ENCODE measurements at places on chromosomes 12 and 14.

DNA sequence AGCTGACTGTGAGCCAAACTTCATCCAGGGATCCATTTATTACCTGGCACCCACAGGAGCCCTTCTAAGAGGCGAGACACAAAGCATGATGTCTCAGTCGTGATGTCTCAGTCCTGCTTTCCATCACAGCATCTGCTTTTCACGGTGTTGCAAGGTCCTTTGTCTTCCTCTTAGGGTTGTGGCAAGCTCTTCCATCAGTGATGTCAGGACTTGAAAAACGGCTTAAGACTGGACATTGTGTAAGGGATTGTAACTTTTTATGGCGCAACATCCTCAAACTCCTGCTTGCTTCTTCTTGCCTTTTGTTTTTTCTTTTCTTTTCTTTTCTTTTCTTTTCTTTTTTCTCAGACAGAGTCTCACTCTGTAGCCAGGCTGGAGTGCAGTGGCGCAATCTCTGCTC is 586.5 kb upstream of the TMEM132C start:
- peak; percentile 26 for DNase-seq

- no peak for DNase-seq
Measured at GRCh38 chr14:99181241-99181640, 90.8 kb downstream of the BCL11B start.

DNA sequence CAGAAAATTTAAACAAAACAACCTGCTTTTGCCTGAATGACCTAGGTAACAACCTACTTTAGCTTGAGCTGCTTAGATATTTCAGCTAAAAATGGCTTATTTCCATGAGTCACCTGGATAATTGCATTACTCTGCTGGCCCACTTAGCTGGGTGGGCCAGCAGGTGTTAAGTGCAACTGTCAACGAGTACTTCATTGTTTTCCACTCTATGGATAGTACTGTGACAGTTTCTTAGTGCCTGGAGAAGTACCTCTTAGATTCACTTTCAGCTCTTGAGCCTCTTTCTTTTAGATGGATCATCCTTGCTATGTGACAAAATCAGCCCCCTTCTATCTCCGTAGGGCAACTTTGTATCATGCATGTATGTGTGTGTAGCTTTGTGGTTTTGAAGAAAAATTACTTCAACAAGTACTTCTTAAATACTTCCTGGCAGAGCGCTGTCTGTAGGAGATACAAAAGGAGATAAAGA is 368.2 kb upstream of the ATP2B1 start:
- DNase-seq = no peak

GRCh38 chr14:77923131-77923936 is 123.4 kb downstream of the ADCK1 start:
- DNase-seq = no peak

- DNase-seq = no peak
Measured at GRCh38 chr14:22265319-22266141, 323.5 kb downstream of the DAD1 start.

GRCh38 chr14:64806202-64806861 is 73.4 kb downstream of the SPTB start:
- no peak for DNase-seq

DNA sequence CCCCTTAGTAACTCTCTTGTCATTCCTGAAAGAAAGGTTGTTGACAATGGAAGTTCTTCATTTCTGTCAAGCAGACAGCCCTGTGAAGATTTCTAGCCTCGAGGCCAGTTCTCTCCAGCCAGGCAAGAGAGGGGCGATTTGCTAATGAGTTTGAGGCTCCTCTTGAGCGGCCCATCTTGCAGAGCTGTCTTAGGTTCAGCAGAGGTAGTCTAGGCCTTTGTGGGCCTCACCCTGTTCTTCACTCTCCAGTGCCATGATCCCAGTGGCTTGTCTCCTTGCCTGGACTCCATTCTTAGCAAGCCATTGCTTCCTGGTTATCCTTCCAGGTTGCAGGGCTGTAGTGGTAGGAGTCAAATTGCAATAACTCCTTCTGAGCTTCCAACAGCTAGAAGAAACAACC is 9.7 kb downstream of the TPH2 start:
- no peak for DNase-seq

DNA sequence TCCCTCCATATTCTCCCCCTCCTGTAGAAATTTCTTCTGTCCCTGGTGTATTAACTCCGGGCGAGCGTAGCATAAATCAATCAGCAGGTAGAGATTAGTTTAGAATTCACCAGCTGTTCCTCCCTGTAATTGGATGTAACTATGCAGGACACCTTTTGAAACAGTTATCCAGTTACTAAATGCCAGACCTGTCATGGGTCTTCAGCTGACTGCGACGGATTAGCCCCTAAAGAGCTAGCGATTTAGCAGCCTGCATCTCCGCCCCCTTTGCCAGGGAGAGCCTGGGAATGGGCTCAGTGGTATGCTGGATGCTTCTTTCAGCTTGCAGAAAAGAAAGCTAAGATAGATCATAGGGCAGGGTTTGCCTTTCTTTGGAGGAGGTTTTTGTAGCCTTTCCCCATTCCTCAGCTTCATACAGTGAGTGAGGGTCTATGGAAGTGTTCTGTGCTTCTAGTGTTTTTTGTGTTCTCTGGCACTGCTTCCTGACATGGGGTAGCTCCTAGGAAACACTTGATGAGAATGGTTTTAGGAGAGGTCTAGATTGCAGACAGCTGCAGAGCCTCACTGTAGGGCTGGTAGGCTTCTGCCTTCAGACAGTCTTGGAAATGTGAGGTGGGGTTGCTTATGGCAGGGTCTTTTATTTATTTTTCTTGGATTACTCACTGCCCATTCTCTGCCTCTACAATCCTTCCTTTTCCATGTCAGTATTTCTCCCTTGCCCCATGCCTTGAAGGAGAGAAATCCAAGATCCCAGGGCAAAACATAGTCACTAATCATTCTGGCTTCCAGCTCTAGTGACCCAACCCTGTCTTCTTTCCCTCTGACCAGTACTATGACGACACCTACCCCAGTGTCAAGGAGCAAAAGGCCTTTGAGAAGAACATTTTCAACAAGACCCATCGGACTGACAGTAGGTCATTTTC is 16.7 kb downstream of the COPZ1 start:
- no peak for DNase-seq

GRCh38 chr14:91985008-91985407 is 37.5 kb upstream of the FBLN5 start:
- DNase-seq = no peak

GRCh38 chr12:62335796-62336195 is 75.6 kb downstream of the USP15 start:
- no peak for DNase-seq

DNA sequence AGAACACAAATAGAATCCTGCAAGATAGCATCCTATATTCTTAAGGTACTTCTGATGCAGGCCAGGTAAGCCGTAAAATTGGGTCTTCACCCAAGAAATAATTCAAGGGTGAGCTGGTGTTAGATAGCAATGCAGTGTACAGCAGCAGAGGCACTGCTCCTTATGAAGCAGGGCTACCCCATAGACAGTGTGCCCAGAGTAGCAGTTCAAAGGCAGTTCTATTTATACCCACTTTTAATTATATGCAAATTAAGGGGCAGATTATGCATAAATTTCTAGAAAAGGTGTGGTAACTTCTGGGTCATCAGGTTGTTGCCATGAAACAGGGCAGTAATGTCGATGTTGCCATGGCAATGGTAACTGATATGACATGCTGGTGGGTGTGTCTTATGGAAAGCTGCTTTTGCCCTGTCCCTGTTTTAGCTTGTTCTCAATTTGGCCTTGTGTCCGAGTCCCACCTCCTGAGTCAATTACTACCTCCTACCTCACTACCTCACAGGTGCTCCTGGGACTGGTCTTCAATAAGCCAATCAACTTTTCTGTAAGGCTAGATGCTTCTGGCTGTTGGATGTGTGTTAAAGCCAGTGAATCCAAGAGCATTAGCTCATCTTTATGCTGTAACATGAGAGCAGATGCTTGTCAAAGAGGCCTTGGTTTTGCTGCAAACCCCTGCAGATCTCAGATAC is 61.0 kb downstream of the PPM1A start:
- DNase-seq = no peak

DNA sequence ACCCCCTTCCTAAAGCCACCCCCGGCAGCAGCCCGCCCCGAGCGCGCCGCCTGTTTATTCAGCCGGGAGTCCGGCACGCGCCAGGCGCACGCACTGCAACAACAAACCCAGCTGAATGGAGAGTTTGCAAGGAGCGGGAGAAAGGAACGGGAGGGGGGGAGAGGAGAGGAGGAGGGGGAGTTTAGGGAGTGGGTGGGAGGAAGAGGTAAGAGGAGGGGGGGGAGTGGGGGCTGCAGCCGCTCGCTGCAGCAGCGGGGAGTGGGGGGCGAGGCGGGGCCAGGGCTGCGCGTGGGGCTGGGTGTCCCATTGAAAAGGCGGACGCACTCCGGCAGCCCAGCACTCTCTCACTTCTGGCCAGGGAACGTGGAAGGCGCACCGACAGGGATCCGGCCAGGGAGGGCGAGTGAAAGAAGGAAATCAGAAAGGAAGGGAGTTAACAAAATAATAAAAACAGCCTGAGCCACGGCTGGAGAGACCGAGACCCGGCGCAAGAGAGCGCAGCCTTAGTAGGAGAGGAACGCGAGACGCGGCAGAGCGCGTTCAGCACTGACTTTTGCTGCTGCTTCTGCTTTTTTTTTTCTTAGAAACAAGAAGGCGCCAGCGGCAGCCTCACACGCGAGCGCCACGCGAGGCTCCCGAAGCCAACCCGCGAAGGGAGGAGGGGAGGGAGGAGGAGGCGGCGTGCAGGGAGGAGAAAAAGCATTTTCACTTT is at the start of gene ASCL1:
TSS of gene ASCL1 (plus strand) at position 336 of the 712 bp plus-strand sequence. CDS start 571 bp downstream, outside the sequence.
- no peak for DNase-seq

DNA sequence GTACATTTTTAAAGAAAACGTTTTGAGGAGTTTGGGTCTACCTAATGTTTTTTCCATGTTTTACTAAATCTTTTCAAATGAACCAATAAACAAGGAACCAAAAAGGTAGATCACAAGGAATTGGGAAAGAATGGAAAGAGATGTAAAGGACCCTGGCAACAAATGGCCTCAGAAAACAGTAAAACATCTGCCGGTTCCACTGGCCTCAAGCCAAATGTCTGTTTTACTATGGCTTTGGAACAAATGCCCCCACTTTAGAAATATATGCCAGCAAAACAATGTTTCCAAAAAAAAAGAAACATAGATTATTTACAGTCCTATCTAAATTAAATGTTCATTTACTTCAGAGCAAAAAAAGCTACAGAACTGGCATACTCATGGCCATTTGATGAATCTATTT is 3.0 kb downstream of the TRMT5 start:
- DNase-seq = no peak

- no peak for DNase-seq
Measured at GRCh38 chr12:91142221-91142631, 30.9 kb upstream of the LUM start.

DNA sequence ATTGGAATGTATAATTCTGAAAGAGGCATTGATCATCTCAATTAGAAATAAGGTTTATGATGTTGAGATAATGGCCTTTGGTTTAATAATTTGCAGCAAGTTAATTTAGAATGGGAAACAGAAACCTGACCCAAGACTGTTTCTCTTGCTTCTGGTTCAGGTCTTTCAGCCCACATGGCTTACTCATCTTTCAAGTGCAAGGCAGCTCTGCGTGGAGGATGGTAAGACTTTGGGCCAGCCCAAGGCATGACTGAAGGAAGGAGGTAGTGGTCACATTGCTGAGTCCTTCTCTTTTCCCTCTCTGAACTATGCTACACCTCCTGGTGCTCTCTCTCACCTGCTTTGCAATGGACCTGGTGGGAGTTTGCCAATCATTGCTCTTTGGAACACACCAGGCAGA is 98.7 kb downstream of the CAND1 start:
- no peak for DNase-seq

- DNase-seq = no peak
Measured at GRCh38 chr12:21773806-21774205, 700 bp downstream of the KCNJ8 start.

Data from AML-193 (cell line).